NCI-H748 treated with DMSO at 0.1 percent for 48 hours (cell line): ENCODE measurements at places on chromosomes 4 and X.

GRCh38 chr4:61921920-61922319 lies 721.8 kb downstream of the ADGRL3 start:
- peak; percentile 19 for DNase-seq

DNA sequence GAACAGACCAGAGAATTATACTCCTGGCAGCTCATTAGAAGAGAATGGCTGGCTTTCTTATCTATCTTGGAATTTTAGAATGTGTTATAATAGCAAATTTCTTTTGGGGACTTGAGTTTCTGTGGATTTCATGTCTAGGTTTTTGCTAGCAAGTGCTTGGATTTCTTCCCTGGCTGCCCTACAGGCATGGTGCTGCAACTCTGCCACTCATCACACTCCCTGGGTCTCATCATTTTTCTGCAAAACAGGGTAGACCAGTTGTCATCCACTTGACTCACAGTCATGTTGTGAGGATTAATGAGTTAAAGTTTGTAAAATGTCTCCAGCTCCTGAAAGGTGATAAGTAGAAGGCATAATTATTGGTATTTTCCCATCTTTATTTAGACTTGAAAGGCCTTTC lies 60.7 kb upstream of the LCORL start:
- no peak for DNase-seq

DNA sequence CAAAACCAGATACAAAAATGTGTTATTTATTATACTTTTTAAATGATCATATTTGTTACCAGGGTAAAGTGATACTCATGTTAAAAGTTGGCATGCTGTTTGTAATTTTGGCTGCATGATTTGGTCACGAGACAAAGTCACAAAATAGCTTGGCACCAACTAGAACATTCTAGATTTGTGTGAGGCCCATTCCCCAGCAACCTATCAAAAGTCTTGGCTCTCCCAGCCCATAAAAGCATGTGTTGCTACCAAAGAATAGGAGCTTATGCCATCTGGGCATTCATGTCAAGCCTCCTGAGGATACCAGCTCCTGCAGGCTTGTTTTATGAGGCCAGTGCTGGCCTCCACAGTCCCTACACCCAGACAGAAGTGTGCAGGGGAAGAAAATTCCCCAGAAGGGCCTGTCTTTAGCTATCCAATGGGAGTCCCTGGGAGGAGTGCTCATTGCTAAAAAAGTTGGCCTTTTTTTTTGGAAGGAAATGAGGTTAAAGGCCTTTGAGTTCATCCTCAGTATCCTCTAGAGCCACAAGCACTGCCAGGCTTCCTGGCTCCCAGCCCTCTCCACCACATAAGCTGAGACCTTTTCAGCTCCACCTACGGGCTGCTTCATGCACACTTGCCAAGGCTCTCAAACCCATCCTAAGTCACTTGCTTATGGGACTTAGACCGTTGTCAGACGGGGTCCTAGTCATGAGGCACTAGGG lies 211.9 kb upstream of the EOLA2 start:
- DNase-seq, result no peak

DNA sequence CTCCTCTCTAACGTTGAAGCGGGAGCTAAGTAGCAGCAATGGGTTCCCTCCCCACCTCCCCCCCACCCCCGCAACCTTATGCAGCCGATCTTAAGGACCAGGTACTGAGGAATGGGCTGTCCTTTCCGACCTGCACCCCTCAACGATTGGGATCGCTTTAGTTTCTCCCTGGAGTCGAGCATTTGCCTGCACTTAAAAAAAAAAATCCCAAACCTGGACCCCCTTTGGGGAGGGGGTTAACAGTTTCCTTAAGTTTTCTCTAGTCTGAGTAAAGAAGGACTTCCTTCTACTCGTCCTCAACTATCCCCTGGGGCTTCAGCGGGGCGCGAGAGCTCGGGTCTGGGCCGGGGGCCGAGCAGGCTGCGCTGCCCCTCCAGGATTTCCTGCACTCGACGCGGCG lies 25.7 kb upstream of the BCORL1 start:
- no peak for DNase-seq

- DNase-seq, result no peak
These were observed 287.3 kb downstream of the STK32B start for GRCh38 chr4:5338531-5338930.

DNA sequence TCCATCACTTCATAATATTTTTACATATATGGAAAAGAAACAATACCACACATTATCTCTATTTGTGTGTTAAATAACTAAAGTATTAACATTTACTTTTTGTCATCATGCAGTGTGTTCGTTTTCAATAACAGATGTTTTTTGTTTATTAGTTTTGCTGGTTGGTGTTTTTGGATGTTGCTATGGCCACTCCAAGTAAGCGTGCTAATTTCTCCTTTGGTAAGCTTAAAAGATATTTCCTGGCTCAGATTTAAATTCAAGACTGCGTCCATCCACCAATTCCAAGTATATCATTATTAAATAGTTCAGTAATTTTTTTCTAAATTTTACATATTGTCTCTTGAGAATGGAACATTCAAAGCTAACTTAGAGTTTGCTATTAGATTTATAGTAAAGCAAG lies 235.4 kb upstream of the IL1RAPL1 start:
- no peak for DNase-seq

DNA sequence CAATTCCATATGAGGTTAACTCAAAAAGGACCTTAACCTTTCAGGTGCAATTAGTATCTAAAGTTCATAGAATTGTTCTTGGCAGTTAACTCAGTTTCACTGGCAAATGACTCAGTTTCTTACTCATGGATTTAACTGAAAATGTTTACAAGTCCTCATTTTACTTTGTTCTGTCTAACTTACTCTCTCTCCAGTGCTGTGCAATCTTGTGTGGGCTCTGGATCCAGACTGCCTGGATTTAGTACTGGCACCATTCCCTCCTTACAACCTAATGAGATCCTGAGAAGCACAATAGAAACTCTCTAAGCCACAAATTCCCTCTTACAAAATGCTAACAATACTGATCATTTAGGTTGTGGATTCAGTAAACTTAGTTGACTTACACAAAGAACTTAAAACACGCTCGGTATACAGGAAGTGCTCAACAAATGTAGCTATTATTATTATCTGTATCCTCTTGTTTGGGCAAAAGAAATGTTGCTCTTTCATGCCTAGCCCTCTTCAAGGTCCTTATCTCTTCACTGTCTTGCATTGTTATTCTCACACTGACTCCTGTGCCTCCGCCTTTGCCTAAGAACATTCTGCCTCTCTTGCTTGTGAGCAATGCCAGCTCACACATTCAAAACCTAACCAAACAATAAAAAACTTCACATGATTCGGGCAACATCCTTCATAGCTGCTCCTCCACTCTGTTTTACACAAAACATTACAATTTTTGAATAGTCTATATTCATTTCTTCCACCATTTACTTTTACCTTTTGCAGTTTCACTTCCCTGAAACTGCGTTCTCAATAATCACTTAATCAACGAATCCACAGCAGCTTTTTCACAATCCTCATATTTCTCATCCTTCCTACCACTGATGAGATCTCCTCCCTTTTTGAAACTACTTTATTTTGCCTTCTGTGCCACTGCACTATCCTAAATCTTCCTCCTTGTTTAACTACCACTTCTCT lies 91.8 kb downstream of the PDE5A start:
- no peak for DNase-seq

DNA sequence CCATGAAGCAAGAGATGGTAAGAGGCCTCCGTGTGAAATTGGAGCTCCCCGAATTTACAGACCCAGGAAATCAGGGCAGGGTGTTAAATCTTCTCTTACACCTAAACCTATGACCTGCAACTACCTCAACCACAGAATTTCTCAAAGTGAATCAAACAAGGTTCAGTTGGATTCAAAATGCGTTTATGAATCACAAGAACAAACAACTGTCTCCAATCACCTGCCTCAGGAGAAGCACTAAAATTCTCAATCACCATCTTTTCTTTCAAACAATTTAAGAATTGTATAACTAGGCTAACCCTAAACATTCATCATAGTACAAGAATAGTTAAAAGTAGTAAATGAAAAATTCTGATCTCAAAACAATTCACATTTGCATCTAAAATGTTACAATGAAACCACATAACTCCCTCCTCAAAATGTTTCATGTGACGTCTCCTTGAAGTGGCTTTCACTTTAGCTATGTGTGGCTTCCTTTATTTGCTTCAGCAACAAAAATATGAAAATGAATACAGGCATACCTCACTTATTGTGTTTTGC lies 19.2 kb downstream of the PPP3CA start:
- DNase-seq, result no peak

- no peak for DNase-seq
These were observed 3.5 kb downstream of the MSANTD1 start for GRCh38 chr4:3252480-3252828.

DNA sequence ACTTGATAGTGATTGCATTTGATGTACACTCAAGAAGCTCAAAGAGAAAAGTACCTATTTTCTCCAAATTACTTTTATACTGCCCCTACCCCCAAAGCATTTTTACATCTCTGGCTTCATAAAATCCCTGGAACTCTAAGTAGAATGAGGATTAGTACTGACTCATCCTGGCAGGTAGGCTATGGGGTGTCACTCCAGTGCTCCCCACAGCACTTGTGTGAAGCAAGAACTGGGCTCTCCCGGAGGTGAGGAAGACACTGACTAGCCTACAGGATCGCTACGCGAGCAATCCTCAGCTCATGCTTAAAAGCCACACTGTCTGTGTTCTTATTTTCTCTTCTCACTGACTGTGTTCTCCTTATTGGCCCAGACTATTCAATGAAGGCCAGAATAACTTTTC lies 90.4 kb upstream of the NDP start:
- DNase-seq, result no peak

GRCh38 chr4:134756421-134756820 lies 554.8 kb upstream of the PABPC4L start:
- no peak for DNase-seq

GRCh38 chrX:38552721-38553120 lies 8.6 kb upstream of the TSPAN7 start:
- no peak for DNase-seq

- DNase-seq, result peak; percentile 20
These were observed 94.5 kb upstream of the EOLA2 start for GRCh38 chrX:150032742-150033141.
